ENCODE measurements at places on chromosomes 2 and 18. TPM values are rescaled to one million over a fixed set of nuclear protein-coding genes. Genes with fewer than 3 reads are reported as not detected.

Gene RALBP1
- total RNA-seq, result 50.8 TPM

Gene EVX2
- not detected for total RNA-seq

Gene OR6B2
- total RNA-seq, result not detected

Gene ACTG2
- total RNA-seq, result 173 TPM

Gene BOLL
- not detected for total RNA-seq

All from chondrocyte (in vitro differentiated cells).